ENCODE measurements at places on chromosomes 6 and 20. TPM values are rescaled to one million over a fixed set of nuclear protein-coding genes. Genes with fewer than 3 reads are reported as not detected.

MYH7B gene
- 0.30 TPM for total RNA-seq

RFX6 gene
- total RNA-seq, result not detected

ECT2L gene
- total RNA-seq, result not detected

TNFRSF6B gene
- not detected for total RNA-seq

HTR1E gene
- total RNA-seq, result not detected

PPP1R3D gene
- total RNA-seq, result 4.0 TPM

CPNE5 gene
- 0.72 TPM for total RNA-seq

DUSP15 gene
- total RNA-seq, result not detected

EFCAB8 gene
- total RNA-seq, result 0.27 TPM

ZNF165 gene
- 4.3 TPM for total RNA-seq

MAS1 gene
- total RNA-seq, result not detected

TMEM244 gene
- total RNA-seq, result not detected

DNA sequence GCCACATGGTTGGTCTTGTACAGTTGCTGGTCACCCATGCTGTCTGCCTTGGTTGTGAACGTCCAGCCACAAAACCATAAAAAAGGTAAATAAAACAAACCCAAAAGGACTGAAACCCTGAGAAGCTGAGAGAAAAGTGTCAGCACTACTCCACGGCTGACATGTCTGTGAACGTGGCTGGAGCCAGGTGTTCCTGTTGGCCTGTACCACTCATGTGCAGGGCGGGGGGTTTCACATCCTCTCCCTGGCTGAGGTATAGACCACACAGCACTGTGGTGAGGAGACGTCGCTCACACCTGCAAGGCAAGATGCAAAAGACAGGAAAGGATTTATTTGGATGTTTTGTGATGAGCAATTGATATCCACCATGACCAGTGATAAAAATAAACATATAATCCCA lies 51.9 kb upstream of the MRPS10 start:
- no peaks in the 10 kb centered on the region for H3K36me3 ChIP-seq
- H3K4me1 ChIP-seq, result peaks cover 15% of the 10 kb centered on the region
- peak overlapping the region; percentile 16 for H3K4me3 ChIP-seq
- H3K27ac ChIP-seq, result peak overlapping the region; percentile 31
- peak; percentile 40 for DNase-seq
- H3K27me3 ChIP-seq, result no peaks in the 10 kb centered on the region

- no peak for DNase-seq
- no peak overlapping the region for H3K4me3 ChIP-seq
- H3K36me3 ChIP-seq, result no peaks in the 10 kb centered on the region
- H3K27ac ChIP-seq, result no peak overlapping the region
- no peaks in the 10 kb centered on the region for H3K27me3 ChIP-seq
Measured at GRCh38 chr20:59342023-59342957, 41.9 kb downstream of the EDN3 start.

- DNase-seq, result no peak
- no peaks in the 10 kb centered on the region for H3K36me3 ChIP-seq
- no peak overlapping the region for H3K27ac ChIP-seq
- no peaks in the 10 kb centered on the region for H3K4me1 ChIP-seq
- H3K27me3 ChIP-seq, result no peaks in the 10 kb centered on the region
Measured at GRCh38 chr20:15332711-15333160, 995.3 kb upstream of the FLRT3 start.

DNA sequence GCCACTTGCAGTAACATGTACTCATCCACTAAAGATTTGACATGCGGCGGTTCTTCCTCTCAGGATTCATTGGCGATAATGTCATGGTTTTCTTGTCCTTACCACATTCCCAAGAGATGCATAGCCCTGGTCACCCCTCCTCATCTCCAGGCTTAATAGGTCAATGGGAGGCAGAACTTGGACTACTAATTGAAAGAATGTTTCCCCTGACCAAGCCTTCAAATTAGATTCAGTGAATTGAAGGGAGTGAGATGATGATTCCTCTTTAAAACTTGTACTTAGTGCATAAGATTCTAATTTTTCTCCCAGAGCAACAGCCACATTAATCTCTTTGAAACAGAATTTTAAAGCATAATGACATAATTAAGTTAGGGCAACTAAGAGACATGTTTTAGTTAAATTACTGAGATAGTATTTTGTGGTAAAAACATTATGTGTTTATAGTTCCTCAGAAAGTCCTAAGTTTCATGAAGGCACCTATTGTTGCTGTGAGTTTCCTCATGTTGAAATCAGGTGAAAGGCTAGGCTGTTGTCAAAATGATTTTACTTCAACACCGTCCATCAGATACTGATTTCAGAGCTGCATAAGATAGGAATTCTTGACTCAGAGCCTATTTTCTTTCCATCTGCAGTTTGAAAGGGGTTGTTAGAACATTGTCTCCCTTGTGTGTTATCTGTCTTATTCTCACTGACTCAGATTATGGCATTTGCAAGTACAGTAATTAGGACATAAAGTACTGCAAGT lies 48.5 kb downstream of the STK4 start:
- peaks cover 44% of the 10 kb centered on the region for H3K36me3 ChIP-seq
- no peaks in the 10 kb centered on the region for H3K27me3 ChIP-seq
- no peak overlapping the region for H3K4me3 ChIP-seq
- peak overlapping the region; percentile 48 for H3K27ac ChIP-seq
- peaks cover 64% of the 10 kb centered on the region for H3K4me1 ChIP-seq

DNA sequence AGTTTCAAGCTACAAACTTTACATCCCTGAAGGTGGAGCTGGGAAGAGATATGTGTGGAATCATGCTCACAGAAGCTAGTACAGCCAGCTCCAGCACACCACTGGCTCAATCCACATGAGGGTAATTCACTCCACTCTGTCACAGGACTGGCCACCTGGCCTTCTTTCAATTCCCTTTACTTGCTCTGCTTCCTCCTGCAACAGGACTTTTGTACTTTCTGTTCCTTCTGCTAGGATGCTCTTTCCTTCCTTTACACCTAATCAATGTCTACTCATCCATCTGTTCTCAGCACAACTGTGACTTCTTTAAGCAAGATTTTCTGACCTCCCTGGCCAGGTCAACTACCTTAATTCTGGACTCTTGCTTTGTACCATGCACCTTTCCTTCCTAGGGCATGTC lies 39.4 kb upstream of the MYB start:
- H3K4me1 ChIP-seq, result peaks cover 50% of the 10 kb centered on the region
- DNase-seq, result no peak
- H3K27ac ChIP-seq, result no peak overlapping the region
- peaks cover 5% of the 10 kb centered on the region for H3K36me3 ChIP-seq
- H3K4me3 ChIP-seq, result no peak overlapping the region

GRCh38 chr6:167137881-167138280 lies 15.0 kb downstream of the CCR6 start:
- no peak overlapping the region for H3K27ac ChIP-seq
- H3K4me3 ChIP-seq, result no peak overlapping the region
- DNase-seq, result no peak
- H3K27me3 ChIP-seq, result peaks cover under 1% of the 10 kb centered on the region
- H3K4me1 ChIP-seq, result no peaks in the 10 kb centered on the region
- H3K36me3 ChIP-seq, result no peaks in the 10 kb centered on the region

GRCh38 chr6:140101818-140102217 lies 727.4 kb upstream of the CITED2 start:
- no peaks in the 10 kb centered on the region for H3K36me3 ChIP-seq
- no peak overlapping the region for H3K27ac ChIP-seq
- no peaks in the 10 kb centered on the region for H3K27me3 ChIP-seq
- DNase-seq, result no peak

DNA sequence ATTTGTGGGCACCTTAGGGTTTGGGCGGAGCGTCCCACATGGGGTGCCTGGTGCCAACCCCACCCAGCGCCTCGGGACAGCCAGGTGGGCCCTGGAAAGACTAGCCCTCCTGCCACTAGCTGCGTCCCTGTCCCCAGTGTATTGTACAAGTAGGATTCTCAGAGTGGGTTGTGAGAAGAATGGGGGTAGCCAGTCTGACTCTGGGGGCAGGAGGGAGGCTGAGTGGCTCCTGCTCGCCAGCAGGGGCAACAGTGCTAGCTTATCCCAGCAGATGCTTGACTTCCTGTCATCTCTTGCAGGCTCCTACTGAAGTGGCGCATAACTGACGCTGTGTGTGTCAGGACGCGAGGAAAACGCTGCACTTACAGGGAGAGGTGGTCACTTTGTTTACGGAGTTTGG lies 9.3 kb downstream of the PSMA7 start:
- no peak for DNase-seq
- peak overlapping the region; percentile 66 for H3K27ac ChIP-seq
- H3K36me3 ChIP-seq, result peaks cover 48% of the 10 kb centered on the region
- H3K4me1 ChIP-seq, result peaks cover 27% of the 10 kb centered on the region
- no peak overlapping the region for H3K4me3 ChIP-seq

DNA sequence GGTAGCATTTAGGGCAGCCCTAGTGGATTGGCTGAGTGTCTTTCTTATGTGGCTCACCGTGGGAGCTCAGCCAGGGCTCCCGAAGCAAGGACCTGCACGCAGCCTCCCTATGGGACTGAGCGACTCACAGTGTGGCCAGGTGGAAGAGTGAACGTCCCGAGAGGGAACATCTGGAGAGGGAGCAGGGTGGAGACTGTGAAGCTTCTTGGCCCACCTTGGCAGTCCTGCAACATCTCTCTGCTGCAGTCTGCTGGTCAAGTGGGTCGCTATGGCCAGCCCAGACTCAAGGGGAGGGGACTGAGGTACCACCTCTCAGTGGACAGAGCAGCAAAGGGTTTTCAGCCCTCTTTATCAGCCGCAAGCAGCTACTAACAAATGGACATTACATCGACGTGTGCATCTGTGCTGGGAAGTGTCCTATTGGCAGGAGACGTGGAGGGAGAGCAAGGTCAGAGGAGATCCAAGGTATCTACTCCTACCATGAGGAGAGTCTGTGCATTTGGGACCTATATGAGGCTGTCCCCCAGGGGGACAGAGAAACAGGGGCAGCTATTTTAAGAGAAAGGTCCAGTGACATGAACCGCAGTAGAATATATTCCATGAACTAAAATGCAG lies 49.0 kb upstream of the NXT1 start:
- H3K27ac ChIP-seq, result no peak overlapping the region
- no peaks in the 10 kb centered on the region for H3K4me1 ChIP-seq
- H3K36me3 ChIP-seq, result no peaks in the 10 kb centered on the region
- no peak overlapping the region for H3K4me3 ChIP-seq

GRCh38 chr6:127854009-127854408 lies 46.8 kb downstream of the THEMIS start:
- peaks cover 73% of the 10 kb centered on the region for H3K4me1 ChIP-seq
- peak overlapping the region; percentile 32 for H3K27ac ChIP-seq
- no peak overlapping the region for H3K4me3 ChIP-seq
- H3K27me3 ChIP-seq, result no peaks in the 10 kb centered on the region
- H3K36me3 ChIP-seq, result peaks cover 51% of the 10 kb centered on the region
- DNase-seq, result no peak

- peaks cover 44% of the 10 kb centered on the region for H3K27me3 ChIP-seq
- H3K27ac ChIP-seq, result no peak within 1 kb of the TSS
- peak; percentile 39 for DNase-seq
- peaks cover 13% of the 10 kb centered on the region for H3K4me1 ChIP-seq
Measured at GRCh38 chr6:79630883-79631692, at the start of gene SH3BGRL2. SH3BGRL2 (plus strand) TSS chr6:79631329; CDS start chr6:79631462, 133 bp downstream.

GRCh38 chr20:61937146-61937962 lies 128.3 kb downstream of the TAF4 start:
- no peak overlapping the region for H3K27ac ChIP-seq
- H3K27me3 ChIP-seq, result no peaks in the 10 kb centered on the region
- no peaks in the 10 kb centered on the region for H3K36me3 ChIP-seq
- H3K4me1 ChIP-seq, result no peaks in the 10 kb centered on the region
- no peak for DNase-seq
- no peak overlapping the region for H3K4me3 ChIP-seq

GRCh38 chr6:91606148-91606901 lies 1019.5 kb upstream of the MAP3K7 start:
- H3K27me3 ChIP-seq, result no peaks in the 10 kb centered on the region
- no peak overlapping the region for H3K27ac ChIP-seq
- DNase-seq, result no peak
- no peaks in the 10 kb centered on the region for H3K4me1 ChIP-seq
- H3K4me3 ChIP-seq, result no peak overlapping the region

DNA sequence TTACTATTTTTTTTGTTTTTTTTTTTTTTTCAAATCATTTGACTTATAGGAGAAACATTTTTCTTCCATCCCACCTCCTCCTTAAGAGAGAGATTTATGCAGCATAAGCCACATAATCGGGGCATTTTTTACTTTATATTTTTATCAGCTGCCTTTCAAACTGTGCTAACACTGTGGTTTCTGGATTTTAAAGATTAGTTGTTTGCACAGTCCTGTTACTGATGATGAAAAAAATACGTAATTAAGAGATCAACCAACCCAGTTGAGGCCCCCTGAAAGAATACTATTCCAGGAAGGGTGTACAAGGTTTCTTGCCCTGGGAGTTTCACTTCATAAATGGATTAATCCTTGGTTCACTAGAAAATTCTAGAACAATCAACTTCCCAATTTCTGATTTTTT lies 68.3 kb downstream of the MMS22L start:
- H3K4me1 ChIP-seq, result peaks cover 6% of the 10 kb centered on the region
- H3K27ac ChIP-seq, result no peak overlapping the region
- H3K27me3 ChIP-seq, result no peaks in the 10 kb centered on the region
- H3K36me3 ChIP-seq, result peaks cover 17% of the 10 kb centered on the region

DNA sequence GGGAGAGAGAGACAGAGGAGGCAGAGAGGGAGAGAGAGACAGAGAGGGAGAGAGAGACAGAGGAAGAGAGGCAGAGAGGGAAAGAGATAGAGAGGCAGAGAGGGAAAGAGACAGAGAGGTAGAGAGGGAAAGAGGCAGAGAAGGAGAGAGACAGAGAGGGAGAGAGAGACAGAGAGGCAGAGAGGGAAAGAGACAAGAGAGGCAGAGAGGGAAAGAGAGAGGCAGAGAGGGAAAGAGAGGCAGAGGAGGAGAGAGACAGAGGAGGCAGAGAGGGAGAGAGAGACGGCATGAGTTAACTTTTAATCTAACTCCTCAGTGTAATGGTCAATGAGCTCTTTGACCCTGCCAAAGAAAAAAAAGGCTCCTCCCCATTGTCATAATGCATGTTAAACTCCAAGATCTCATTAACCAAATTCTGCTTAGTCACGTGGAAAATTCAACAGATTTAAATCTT lies 7.1 kb downstream of the ELOVL2 start:
- H3K36me3 ChIP-seq, result no peaks in the 10 kb centered on the region
- no peaks in the 10 kb centered on the region for H3K4me1 ChIP-seq
- H3K27ac ChIP-seq, result no peak overlapping the region
- DNase-seq, result no peak
- peaks cover 62% of the 10 kb centered on the region for H3K27me3 ChIP-seq

DNA sequence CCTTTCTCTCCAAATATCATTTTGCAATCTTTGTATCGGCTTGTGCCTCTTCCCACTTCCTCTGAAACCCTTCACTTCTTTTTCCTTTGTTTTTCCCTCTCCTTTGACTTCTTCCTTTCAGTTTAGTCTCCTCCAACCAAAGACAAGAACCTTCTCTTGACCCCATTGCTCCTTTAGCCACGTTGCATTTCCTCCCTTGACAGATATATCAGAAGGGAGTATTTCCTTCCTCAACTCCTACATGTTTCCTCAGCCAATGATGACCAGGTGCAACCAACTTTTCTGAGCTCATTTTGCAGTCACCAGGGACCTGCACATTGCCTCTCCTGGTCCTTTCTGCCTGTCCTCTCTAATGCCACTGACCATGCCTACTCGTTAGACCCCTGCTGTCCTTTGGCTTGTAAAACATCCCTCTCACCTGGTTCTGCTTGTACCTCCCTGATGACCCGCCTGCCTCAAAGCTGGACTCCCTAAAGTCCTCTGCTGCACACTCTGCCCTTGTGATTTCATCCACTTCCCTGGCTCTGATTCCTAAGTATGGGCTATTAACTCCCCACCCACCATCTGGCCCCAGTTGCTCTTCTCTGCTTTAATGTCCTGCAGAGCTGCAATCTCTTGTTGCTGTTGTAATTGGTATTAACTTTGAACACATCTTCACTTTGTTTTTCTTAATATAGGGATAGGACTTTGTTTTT lies 27.4 kb downstream of the SLC22A16 start:
- H3K27ac ChIP-seq, result no peak overlapping the region
- no peak overlapping the region for H3K4me3 ChIP-seq
- no peak for DNase-seq
- H3K36me3 ChIP-seq, result no peaks in the 10 kb centered on the region
